ENCODE measurements at places on chromosomes 1 and 21.

DNA sequence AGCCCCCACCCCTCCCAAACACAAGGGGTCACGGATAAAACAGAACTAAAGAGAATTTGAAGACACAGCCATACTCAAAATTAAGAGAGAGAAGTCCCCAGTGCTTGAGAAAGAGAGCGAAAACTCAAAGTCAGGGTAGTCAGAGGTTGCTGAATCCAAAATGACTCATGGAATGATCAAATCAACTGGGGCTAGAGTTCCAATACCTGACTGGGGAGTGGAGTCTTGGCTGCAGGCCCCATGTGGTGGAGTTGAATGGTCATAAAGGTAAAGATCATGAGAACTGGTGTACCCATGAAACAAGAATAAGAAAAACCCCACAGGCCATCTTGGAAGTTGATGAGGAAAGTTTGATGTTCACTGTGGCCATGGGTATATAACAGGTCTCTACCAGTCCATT, 84.5 kb upstream of the LRRN2 start:
- DNase-seq = no peak

- DNase-seq = no peak
Measured at GRCh38 chr1:58837886-58838285, 54.0 kb upstream of the JUN start.

DNA sequence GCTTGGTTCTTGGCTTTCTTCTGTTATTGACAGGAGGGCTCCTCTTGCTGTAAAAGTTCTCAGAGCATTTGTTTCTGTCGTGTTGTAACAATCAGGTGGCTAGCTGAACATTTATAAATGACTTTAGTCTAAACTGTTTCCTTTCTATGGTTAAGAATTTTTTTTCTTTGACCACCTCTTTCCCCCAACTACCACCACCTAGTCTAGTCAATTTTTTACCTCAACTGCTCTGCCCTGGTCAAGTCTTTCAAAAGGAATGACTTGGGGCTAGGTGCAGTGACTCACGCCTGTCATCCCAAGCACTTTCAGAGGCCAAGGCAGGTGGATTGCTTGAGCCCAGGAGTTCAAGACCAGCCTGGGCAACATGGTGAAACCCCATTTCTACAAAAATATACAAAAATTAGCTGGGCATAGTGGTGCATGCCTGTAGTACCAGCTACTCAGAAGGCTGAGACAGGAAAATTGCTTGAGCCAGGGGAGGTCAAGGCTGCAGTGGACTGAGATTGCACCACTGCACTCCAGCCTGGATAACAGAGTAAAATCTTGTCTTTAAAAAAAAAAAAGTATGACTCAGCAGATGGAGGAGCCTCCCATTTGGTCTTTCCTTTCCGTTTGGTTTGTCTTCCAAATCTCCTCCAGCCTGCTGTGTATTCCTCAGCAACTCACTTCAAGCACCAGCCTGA, 40.7 kb downstream of the MAP3K21 start:
- no peak for DNase-seq

DNA sequence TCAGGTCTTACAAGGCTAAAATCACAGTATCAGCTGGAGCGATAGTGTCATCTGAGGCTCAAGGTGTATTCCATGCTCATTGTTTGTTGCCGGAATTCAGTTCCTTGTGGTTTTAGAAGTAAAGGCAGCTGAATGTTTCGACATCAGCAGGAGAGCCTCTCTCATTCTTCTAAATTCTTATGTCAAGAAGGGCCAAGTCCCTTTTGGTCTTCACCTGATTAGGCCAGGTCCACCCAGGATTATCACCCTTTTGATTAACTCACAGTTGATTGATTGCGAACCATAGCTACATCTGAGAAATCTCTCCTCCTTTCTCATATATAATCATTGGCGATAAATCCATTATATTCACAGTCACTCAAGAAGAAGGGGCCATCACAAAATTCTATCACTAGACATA, 806.7 kb upstream of the PRMT6 start:
- no peak for DNase-seq

GRCh38 chr1:39800471-39800835, 11.8 kb upstream of the BMP8B start:
- no peak for DNase-seq

DNA sequence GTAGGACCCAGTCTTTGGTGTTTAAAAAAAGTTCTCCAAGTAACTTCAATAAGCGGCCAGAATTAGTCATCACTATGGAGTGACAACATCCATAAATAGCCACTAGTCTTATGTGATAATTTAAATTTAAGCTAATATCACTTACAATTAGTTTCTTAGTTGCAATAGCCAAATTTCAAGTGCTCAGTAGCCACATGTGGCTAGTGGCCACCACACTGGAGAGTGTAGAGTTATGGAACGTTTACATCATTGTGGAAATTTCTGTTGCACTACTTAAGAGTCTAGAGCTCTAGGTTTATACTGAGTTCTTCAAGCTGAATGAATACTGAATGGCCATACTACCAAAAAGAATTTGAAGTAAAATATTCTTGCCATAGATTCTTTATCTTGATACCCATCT, 121.1 kb downstream of the RUNX1 start:
- DNase-seq = no peak

DNA sequence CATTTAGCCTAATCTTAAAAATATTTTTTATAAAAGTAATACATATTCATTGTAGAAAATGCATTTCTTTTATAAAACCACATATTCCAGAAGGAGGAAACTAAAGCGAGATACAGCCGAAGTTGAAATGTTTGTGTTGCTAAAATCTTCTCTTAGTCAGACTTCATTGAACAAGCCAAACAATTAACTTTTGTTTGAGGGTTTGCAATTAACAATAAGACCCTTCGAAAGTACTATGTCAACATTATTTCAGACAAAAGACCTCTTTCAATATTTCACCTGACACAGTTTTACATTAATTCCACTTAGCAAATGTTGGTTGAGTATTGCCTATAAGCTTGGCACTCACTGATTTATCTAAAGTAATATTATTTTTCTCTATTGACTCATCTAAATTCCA, 354.0 kb upstream of the ADAMTS5 start:
- no peak for DNase-seq

GRCh38 chr1:38815903-38816627, 43.5 kb downstream of the RRAGC start:
- no peak for DNase-seq

DNA sequence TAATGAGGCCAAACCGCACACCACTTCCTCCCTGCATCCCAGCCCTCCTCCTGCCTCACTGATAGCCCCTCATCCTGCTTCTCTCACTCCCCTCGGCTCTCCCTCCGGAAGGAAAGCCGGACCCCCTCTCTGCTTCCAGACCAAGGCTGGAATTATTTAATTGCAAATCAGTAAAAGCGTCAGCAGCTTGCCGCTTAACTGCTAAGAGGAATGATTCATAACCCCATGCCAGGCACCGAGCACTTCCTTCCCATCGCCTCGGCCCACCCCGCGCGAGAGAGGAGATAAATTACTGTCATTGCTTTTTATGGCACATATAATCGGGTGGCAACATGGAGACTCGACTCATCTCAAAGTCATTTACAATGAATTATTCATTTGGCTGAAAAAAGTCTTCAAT, 77.3 kb downstream of the UBIAD1 start:
- no peak for DNase-seq

- no peak for DNase-seq
Measured at GRCh38 chr1:119115736-119116135, 24.7 kb downstream of the WARS2 start.

DNA sequence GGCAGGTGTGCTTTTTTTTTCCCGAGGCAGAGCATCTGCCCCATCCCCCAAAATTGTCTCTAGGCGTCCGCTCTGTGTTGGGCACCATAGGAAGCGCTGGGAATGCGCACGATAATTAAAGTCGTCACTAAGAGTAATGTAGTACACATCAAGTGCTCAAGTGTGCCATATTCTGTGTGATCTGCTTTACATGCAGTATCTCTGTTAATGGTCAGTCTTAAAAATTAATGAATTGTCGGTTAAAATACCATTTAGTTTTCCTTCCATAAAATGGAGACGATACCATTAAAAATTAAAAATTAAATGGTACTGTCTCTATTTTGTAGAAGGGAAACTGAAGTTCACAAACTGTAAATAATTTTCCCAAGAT, 544 bp upstream of the CCT8 start:
- DNase-seq = no peak

- no peak for DNase-seq
Measured at GRCh38 chr1:94862718-94863117, 42.6 kb downstream of the SLC44A3 start.

DNA sequence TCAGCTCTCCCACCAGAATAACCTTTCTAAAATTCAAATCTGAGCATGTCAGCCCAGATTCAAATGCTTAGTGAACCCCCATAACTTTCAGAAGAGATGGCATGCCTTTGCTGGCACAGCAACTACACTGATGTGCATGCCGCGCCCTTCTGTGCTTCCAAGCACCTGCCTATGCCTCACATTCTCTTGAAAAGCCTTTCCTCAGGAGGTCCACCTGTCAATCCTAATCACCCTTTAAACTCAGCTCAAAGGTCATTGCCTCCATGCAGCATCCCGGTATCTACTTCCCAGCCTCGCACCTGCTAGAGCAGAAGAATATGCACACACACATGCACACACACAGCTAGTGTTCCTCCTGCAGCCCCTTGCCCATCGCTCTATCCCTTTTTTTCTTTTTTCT, 5.2 kb upstream of the S100A2 start:
- no peak for DNase-seq

DNA sequence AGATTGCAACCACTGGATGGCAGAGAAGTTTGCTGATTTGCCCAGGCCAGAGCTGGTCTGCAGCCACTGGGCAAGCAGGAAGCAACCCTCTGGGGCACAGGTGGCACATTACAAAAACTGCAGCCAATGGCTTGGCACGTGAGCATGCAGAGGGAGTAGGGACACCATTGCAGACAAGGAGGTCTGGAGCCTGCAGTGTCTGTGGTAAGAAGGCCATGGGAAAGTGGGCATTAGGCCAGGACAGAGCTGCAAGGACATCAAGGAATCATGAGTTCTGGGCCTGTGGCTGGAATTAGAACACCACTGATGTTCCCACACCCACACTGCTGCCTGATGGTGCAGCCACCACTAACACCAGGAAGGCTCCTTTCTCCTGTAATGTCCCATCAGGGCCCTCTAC, 113.0 kb downstream of the TSEN15 start:
- DNase-seq = no peak

DNA sequence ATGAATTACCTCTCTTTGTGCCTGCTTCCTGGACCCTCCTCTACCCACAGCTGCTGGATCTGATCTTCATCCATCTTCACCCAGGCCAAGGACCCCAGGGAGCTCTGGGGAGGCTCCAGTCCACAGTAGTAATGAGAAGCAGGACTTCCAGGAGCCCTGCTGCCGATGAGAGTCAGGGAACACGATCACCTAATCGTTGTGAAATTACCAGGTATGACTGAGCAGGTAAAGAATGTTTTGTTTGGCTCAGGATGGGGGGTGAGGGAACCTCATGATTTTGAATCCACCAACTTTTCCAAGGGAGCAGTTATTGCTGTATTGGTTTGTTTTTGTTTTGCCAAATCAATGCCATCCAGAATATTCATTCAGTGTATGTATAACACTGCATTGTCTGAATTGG, 454.0 kb downstream of the PLPP3 start:
- no peak for DNase-seq

DNA sequence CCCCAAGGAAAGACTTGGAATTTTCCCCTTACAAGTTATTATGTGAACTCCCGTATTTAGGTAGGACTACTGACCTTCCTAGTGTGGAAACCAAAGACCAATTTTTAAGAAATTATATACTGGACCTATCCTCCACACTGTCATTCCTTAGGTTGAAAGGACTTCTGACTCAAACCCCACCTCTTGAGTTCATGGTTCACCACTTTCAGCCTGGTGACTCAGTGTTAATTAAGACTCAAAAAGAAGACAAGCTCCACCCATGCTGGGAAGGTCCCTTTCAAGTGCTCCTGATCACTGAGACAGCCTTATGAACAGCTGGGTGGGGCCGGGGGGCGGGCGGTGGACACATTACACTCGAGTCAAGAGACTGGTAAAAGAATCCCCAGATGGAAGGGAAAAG, 113.2 kb downstream of the LRRC53 start:
- DNase-seq = peak; percentile 0

DNA sequence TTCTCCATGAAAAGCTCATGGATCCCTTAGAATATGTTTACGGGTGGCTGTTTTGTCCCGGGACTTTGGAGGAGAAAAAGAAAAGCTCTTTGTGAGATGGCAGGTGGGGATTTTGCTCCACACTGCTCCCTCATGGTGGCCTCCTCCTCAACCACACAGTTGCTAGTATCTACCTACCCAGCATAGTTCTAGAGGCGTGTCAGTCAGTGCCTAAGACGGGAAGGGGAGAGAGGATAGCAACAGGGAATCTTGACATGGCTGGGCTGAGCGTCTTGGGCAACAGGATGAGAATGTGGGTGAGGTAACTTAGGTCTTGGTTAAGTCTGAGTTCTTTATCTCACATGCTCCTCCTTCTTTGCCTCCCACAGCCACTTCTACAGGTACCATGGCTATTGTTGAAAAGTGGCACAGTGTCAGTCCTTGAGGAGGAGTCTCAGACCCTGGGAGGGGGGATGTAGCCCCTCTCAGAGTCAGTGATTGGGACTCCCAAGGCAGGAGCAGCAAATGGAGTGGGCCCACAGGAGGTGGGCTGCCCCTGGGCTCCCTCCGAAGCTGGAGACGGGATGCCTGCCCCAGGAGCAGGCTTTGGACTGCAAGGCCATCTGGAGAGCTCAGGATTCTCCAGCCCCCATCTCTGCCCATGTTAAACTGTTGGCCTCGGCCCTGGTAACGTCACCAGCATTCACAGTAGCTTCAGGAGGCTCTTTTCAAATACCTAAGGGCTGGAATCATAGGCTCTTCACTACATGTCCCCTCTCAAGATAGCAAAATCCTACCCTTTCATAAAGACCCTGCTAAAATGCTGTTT, 75.4 kb downstream of the TENT5C start:
- DNase-seq = no peak

GRCh38 chr1:185325413-185325812, 8.4 kb upstream of the IVNS1ABP start:
- no peak for DNase-seq

DNA sequence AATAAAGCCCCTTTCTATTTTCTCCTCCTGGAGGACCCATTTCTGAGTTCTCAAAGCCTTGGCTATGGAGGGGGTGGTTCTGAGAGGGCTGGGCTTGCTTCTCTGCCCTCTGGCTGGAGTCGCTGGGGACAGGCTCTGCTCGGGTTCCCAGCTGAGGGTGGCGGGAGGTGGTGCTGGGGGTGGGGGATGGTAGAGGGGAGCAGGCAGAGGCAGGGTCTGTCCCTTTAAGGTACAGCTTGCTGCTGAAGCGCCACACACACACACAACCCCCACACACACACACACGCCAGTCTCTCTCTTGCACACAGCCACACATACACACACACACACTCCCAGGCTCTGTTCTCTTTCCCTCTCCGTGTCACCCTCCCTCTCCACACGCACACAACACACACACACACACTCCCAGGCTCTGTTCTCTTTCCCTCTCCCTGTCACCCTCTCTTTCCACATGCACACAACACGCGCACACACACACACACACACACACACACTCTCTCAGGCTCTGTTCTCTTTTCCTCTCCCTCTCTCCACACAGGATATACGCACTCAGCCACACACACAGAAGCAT, 69.8 kb upstream of the SSBP3 start:
- DNase-seq = no peak

- no peak for DNase-seq
Measured at GRCh38 chr1:33257207-33257771, 997 bp downstream of the ZNF362 start.

All from stimulated activated CD4-positive, alpha-beta T cell treated with anti-CD3 and anti-CD28 coated beads, Interleukin-12 subunit alpha, Interleukin-12 subunit beta, amount 100 ng/mL, for 24 hours (primary cell).